ENCODE measurements at places on chromosomes 2 and 18.

- DNase-seq, result peak; percentile 22
These were observed 240.0 kb upstream of the NT5C1B start for GRCh38 chr2:18829251-18829902.

- DNase-seq, result no peak
These were observed 11.3 kb upstream of the GBX2 start for GRCh38 chr2:236179236-236180075.

DNA sequence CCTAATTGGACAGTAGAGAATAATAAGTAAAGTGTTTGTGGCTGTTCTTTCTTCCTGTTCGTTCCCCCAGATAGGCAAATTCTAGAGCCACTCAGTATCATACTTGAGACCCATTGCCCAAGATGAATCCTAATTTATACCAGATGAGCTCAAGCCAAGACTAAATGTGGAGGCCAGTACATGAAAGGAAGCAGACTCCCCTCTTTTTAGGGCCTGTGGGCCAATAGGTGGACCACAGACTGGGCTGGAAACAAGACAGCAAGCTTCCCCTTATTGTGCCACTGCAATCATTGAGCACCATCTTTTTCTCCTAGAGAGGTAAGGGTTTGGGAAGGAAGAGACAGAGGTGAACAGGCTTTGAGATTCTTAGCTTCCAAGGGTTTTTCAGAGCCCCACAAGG lies 141.9 kb downstream of the MGAT5 start:
- DNase-seq, result no peak

DNA sequence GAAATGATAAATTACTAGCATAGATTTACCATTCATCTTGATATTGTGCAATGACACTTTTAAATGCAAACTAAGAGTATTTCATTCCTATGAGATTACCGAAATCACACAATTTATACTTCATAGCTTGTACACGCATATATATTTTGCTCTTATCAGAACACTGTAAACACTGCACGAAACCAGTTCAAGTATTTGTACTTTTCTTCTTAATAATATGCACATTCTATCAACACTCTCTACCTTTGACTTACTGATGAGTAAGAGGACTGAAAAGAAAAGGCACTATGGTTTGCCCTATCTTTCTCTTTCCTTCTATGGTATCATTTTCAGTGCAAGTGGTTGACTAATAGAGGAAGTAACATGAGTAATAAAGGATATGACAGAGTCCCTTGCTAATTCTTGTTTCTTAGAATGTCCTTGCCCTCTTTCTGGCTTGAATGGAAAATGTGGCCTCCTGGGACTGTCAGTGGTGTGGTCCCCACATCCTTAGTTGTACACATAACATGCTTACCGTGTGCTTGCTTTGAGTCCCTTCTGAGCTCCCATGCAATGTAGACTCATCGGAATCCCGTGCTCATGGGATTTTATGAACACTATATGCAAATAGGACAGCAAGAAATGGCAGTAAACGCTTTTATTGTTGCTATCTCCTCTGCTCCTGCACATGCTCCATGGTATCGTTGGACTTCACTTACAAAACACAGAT lies 363.5 kb upstream of the TNP1 start:
- DNase-seq, result peak; percentile 70

All from epithelial cell of proximal tubule (primary cell).